ENCODE measurements at places on chromosomes 5 and 9. TPM values are rescaled to one million over a fixed set of nuclear protein-coding genes. Genes with fewer than 3 reads are reported as not detected.

Gene PCSK1
- 0.09 TPM for total RNA-seq

- H3K4me3 ChIP-seq: no peak overlapping the region
- no peak overlapping the region for H3K27ac ChIP-seq
- DNase-seq: no peak
- no peaks in the 10 kb centered on the region for H3K4me1 ChIP-seq
- H3K36me3 ChIP-seq: peaks cover 33% of the 10 kb centered on the region
Measured at GRCh38 chr9:89395931-89396710, 77.8 kb downstream of the SECISBP2 start.

DNA sequence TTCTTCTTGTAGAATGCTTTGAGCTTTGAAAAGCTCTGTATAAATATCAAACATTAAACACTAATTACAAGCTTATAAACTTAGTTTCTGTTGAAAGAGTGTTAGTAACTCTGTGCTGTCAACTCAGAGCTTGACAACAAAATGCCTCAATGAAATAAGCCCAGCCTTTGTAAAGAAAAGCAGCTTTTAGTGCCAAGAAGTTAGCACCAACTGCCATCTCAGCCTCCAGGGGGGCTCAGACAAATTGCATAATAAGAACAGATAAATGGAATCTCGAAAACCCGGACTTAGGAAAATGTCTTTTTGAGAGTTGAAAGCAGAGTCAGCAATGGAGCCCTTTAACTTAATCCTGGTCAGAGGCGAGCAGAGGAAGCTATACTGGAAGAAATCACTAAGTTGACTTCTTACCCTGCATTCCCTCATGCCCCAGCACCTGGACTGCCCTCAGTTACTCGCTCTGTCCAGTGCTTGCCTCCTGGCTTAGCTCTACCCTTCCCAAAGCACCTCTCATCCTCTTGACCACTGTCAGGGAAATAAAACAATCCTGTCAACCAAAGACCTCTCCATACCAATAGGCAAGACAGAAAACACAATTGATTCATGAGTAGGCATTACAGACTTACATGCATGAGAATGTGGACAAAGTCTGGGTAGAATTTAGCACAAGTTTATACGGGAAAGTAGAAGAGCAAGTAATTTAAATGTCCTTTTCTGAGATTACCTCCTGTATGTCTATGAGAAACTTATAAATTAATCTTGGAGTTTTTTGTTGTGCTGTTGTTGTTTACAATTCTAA lies 352.7 kb downstream of the ZNF608 start:
- no peak for DNase-seq
- no peaks in the 10 kb centered on the region for H3K36me3 ChIP-seq
- no peak overlapping the region for H3K4me3 ChIP-seq
- H3K27ac ChIP-seq: no peak overlapping the region
- no peaks in the 10 kb centered on the region for H3K27me3 ChIP-seq
- H3K4me1 ChIP-seq: no peaks in the 10 kb centered on the region

- peaks cover 5% of the 10 kb centered on the region for H3K4me1 ChIP-seq
- H3K27me3 ChIP-seq: no peaks in the 10 kb centered on the region
- H3K4me3 ChIP-seq: no peak overlapping the region
- DNase-seq: no peak
- peaks cover 56% of the 10 kb centered on the region for H3K36me3 ChIP-seq
Measured at GRCh38 chr5:43298443-43298842, 14.8 kb downstream of the HMGCS1 start.

- H3K27me3 ChIP-seq: no peaks in the 10 kb centered on the region
- H3K4me3 ChIP-seq: no peak overlapping the region
- no peaks in the 10 kb centered on the region for H3K36me3 ChIP-seq
- DNase-seq: no peak
- peaks cover 17% of the 10 kb centered on the region for H3K4me1 ChIP-seq
- H3K27ac ChIP-seq: no peak overlapping the region
Measured at GRCh38 chr5:89994266-89994665, 415.3 kb downstream of the CETN3 start.

GRCh38 chr5:67983251-67984110 lies 232.1 kb upstream of the PIK3R1 start:
- no peak for DNase-seq
- no peaks in the 10 kb centered on the region for H3K36me3 ChIP-seq
- H3K4me1 ChIP-seq: peaks cover 17% of the 10 kb centered on the region
- H3K27me3 ChIP-seq: no peaks in the 10 kb centered on the region
- H3K4me3 ChIP-seq: no peak overlapping the region

Gene LHX6
- total RNA-seq: 4.8 TPM

- DNase-seq: no peak
- peaks cover 17% of the 10 kb centered on the region for H3K4me1 ChIP-seq
- peak overlapping the region; percentile 22 for H3K27ac ChIP-seq
- H3K4me3 ChIP-seq: no peak overlapping the region
Measured at GRCh38 chr5:168193493-168194250, 97.8 kb upstream of the WWC1 start.

All from heart left ventricle (tissue), 16 donors.